ENCODE measurements at places on chromosomes 7 and 10. TPM values are rescaled to one million over a fixed set of nuclear protein-coding genes. Genes with fewer than 3 reads are reported as not detected.
A peak's percentile ranks its signal among the peaks of the same experiment; 100 is the strongest.

GRCh38 chr7:139618482-139619366 is 95.2 kb downstream of the CLEC2L start:
- DNase-seq = peak; percentile 46

DNA sequence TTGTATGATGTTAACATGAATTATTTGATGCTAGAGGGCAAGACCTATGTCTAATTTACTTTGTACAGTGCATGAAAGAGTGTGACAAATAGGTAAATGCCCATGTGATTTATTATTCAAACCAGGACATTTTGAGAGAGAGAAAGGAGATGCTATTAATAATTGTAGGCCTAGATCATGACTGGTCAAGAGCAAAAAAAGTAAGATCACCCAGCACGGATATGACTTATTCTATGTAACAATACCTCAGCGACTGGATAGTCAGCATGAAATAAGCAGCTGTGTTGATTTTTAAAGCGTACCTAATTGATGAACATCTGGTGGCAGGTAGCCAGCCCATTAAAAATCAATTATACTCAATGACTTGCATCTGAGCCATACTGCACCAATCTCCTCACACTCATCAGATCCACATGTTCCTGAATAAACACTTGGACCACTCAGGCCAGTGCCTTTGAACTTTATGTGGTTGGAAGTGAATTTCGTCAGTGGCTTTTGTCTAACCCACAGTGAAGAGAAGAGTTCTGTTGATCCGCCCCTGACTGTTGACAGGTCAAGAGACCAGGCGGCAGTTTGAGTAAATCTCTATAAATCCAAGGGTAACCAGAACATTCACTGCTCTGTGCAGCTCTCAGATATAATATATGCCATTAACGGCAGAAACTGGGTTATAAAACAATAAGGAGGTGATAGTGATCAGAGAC is 435.3 kb downstream of the MDFIC start:
- DNase-seq = peak; percentile 8

- DNase-seq = no peak
Measured at GRCh38 chr7:143018931-143019330, 8.0 kb downstream of the OR9A2 start.

GRCh38 chr10:95133997-95134396 is 60.0 kb upstream of the ACSM6 start:
- DNase-seq = no peak

DNA sequence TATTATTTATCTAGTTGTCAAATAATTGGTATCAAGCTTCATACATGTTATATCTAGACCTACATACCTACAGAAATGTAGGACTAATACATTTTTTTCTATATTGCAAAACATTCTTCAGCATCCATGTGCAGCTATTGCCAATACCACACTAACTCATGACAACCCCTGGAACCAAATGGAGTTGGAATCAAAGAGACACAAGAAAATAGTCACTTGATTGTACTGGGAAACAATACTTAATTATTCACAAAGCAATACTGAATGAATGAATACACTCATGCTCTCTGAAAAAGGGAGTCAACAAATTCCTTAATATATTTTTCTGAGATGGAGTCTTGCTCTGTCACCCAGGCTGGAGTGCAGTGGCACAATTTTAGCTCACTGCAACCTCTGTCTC is 10.4 kb upstream of the CFAP43 start:
- no peak for DNase-seq

- peak; percentile 94 for DNase-seq
Measured at GRCh38 chr10:63137306-63137705, 4.2 kb downstream of the NRBF2 start.

- DNase-seq = no peak
Measured at GRCh38 chr7:138267934-138268333, 191.7 kb downstream of the AKR1D1 start.

GRCh38 chr7:54972733-54973294 is 46.0 kb upstream of the EGFR start:
- no peak for DNase-seq

DNA sequence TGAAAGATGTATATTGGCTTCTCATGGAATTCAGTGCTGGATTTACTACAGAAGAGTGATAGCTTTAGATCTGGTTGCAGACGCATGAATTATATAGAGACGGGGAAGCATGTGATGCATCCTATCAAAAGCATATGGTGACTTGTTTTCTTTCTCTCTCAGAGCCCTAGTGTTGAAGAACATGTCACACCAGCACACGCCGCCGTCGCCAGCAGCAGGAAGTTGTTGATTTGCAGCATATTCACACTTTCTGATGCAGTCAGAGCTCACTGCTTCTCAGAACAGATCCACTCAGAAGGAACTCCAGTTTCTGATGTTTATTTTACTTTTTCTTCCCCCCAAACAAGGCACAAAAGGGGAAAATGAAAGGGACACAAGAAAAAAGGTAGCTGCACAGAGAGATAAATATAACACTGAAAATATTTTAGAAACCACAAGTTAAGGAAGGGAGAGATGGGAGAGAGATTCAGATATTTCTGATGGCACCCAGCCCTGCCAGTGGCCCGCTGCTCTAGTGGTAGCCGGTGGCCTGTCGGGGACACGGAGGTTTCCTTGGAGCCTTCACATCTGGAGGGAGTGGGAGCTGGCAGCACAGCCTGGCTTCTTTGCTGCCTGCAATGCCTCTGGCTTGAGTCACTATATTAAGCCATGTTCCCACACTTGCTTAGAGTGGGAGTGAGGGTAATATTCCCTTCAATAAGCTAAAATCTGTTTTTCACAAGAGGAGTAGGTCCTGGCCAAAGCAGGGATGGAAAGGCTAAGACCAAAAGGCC is 123.2 kb downstream of the NRP1 start:
- peak; percentile 94 for DNase-seq

DNA sequence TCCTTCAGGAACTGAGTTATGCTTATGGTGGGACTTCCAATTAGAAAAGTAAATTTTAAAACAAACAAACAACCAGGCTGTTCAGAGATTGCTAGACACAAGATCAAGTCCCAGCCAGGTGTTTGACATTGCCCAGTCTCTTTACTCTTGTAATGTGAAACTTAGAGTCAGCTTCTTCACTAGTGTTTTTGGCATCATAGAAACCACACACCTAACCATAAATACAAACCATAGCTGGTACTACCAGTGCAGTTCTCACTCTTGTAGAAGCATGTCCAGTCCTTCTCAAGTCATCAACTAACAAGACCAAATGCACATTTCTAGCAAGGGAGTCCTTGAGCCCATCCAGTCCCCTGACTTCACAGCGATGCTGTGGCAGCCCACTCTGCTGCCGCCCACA is 339.9 kb downstream of the GFRA1 start:
- DNase-seq = no peak

DNA sequence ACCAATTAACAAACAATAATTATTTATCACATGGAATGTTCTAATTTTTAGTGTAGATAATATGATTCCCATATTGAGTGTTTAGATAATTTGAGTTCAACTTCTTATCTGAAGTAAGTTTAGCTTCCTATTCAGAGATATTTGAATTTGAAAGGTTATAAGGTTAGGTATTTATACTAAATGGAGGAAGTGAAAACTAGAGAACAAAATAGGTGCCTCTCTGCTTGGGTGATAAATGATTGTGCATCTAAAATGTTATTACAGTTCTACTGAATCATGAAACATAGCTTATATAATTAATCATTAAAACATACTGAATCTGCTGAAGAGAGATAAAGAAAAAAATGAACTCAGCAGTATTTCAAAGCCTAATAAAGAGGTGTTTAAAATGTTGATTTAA is 1174.3 kb downstream of the XPNPEP1 start:
- DNase-seq = no peak

GRCh38 chr10:121947343-121948330 is 19.8 kb upstream of the ATE1 start:
- no peak for DNase-seq

NUTM2B gene
- 0.32 TPM for total RNA-seq

IFIT1 gene
- total RNA-seq = 70.8 TPM

MUC3A gene
- not detected for total RNA-seq

AGR3 gene
- total RNA-seq = not detected

All from fibroblast of villous mesenchyme (primary cell).